Stimulated activated CD4-positive, alpha-beta T cell treated with anti-CD3 and anti-CD28 coated beads, Interleukin-15, amount 100 ng/mL, for 1 hour (primary cell): ENCODE measurements at places on chromosomes 3 and 15.

DNA sequence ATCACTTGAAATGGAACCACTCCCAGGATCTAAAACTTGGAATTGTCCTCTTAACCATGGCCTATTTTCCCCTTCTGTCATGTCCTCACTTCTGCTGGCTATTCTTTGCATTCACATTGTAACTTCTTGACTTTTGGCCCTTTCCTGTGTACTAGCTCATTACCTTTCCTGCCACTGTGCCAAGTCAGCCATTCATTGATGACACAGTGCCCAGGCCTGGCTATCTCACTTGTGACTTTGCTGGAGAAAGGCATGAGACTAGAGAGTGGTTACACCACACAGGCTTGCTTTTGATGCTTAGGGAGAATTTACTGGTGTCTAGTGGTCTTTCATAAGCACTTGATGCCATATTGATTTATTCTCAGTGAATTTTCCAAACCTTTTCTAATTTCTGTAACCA lies 101.1 kb downstream of the NR1D2 start:
- DNase-seq: no peak

- DNase-seq: no peak
Observed at GRCh38 chr3:49257187-49257586, 19.8 kb downstream of the C3orf62 start.

- DNase-seq: no peak
Observed at GRCh38 chr3:188431553-188431952, 277.6 kb downstream of the LPP start.

DNA sequence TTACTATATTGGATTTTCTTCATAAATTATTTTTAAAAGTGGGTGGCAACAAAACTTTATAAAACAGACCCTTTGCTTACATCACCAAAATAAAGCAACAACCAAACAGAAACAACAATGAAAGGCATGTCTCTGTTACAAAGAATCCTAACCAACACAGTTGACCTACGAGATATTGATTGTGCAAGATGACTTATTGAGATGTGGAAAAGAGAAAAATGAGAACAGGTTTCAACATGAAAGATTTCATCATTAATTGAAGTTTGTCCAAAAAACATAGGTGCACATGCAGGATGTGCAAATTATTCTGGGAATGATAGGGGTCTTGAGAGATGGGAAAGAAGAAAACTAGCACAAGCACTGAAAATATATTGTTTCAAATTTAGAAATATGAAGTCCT lies 9.0 kb downstream of the GMNC start:
- no peak for DNase-seq

GRCh38 chr15:38671675-38672254 lies 107.2 kb upstream of the RASGRP1 start:
- no peak for DNase-seq

GRCh38 chr3:104437891-104438290 lies 928.8 kb upstream of the ALCAM start:
- DNase-seq: no peak

DNA sequence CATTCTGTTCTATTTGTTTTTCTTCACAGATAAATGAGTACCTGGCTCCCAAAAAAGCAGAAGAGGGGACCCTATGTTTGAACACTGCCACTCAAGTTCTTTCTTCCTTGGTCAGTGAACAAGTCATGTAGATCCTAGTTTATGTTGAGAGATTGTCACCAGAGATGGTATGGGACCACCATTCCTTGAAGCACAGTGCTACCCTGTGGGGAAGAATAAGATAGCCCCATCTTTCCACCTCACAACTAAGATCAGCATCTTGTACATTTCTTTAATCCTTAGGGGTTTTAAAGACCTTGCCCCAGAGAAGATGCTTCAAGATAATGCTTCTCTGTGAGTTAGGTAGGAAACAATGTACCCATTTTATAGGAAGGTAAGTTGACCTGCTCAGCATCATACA lies 233.5 kb upstream of the WNT5A start:
- DNase-seq: no peak

GRCh38 chr3:160544844-160545503 lies 20.4 kb downstream of the KPNA4 start:
- no peak for DNase-seq

- no peak for DNase-seq
Observed at GRCh38 chr3:123459862-123460261, 11.0 kb upstream of the ADCY5 start.

DNA sequence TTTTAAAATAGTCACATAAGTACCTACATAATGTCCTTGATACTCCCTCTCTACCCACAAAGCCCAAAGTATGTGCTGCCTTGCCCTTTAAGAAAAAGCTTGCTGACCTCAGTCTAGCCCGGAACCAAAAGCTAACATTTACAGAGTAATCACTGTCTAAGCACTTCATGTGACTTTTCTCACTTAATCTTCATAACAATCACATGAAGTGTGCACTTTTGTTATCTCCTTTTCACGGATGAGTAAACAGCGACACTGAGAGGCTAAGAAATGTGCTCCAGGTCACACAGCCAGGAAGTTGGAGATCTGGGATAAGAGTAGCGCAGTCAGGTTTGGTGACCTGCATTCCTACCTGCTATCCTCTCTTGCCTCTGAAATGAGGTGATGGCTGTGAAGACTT lies 194.0 kb downstream of the ITPR1 start:
- DNase-seq: no peak

GRCh38 chr3:71063773-71064290 lies 519.7 kb downstream of the FOXP1 start:
- DNase-seq: peak; percentile 21

- no peak for DNase-seq
Observed at GRCh38 chr3:66037986-66038369, 740 bp downstream of the MAGI1 start.

DNA sequence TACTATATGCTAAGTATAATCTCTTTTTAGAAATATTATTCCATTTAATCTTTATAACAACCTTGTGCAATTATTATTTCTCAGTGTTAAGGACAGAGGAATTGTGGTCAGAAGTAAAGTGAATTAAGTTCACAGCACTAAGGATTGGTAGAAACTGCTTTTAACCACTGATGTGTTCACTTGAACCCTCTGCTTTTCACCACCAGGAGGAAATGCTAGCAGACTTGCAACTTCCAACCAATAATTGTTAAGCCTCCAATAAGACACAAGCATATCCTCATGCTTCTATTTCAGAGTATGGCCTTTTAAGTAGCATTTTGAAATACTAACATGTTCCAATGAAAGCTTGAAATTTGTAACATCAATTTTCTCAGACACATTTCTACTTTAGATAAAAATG lies 527.4 kb downstream of the SI start:
- DNase-seq: no peak

- no peak for DNase-seq
Observed at GRCh38 chr3:57080171-57080570, 19.7 kb downstream of the SPATA12 start.

- DNase-seq: no peak
Observed at GRCh38 chr3:100740207-100740606, 30.9 kb downstream of the TFG start.

- DNase-seq: no peak
Observed at GRCh38 chr15:50979041-50979440, 70.6 kb downstream of the AP4E1 start.

- no peak for DNase-seq
Observed at GRCh38 chr3:126100634-126101301, 16.8 kb upstream of the SLC41A3 start.

GRCh38 chr15:43169888-43170287 lies 15.3 kb upstream of the CCNDBP1 start:
- no peak for DNase-seq

DNA sequence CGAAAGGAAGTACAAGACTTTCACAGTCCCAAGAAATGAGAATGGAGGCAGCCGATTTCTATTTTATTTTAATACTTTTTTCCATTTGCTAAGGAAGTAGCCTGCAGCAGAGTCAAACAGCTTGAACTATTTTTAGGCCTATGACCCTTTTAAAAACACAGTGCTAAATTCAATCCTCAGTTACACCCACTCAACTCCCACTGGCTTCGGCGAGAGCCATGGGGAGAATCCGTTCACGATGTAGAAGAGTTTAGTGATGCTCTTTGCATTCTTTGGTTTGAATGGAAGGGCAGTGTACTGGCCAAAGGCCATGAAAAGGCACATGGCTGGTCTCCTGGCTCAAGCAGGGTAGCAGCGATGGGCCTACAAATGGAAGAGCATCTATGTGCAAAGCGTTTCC lies 343.5 kb downstream of the FOXP1 start:
- no peak for DNase-seq

- no peak for DNase-seq
Observed at GRCh38 chr15:95565690-95566089, 764.8 kb upstream of the NR2F2 start.

GRCh38 chr3:166405465-166405864 lies 568.2 kb upstream of the BCHE start:
- DNase-seq: no peak

GRCh38 chr3:25473246-25473645 lies 45.2 kb downstream of the RARB start:
- DNase-seq: no peak

GRCh38 chr15:22973286-22973685 lies 6.9 kb downstream of the CYFIP1 start:
- DNase-seq: no peak

GRCh38 chr15:69644876-69645275 lies 192.3 kb downstream of the RPLP1 start:
- no peak for DNase-seq

GRCh38 chr15:52251144-52251860 lies 44.3 kb downstream of the MYO5C start:
- DNase-seq: no peak

DNA sequence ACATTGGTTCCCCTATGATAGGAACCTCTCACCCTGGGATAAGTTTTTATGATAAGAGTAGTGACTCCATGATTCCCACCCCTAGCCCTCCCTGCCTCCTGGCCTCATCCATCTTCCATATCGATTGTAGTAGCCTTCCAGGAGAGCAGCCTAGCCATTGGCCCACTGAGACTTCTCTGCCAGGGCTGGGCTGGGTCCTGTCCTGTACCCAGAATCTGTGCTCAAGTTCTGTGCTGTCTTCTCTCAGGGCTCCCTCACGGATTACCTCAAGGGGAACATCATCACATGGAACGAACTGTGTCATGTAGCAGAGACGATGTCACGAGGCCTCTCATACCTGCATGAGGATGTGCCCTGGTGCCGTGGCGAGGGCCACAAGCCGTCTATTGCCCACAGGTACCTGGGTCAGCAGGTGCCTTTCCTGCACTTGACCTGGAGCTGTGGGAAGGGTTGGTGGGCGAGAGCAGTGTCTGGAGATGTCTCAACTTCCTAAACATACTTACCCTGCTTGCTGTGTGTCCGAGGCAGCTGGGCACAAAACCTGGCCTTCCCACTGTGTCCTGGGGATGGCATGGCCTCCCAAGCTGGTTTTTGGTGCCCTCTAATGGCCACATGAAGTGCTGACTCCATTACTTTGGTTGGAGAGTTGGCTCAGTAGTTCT lies 16.6 kb upstream of the EXOG start:
- DNase-seq: no peak

DNA sequence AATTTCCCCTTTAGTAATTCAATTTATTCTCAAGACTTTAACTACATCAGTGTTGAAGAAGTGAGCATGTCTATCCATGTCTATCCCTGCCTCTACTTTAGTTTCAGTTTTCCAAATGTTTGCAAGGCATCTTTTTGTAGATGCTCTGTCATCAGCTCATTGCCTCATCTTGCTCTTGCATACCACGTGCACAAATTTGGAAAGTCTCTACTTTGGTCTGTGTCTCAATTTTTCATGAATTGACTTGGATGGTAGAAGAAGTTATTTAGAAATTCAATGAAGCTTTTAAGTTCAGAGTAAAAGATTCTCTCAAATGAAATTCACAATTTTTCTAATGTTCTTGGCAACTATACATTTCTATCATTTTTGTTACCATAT lies 55.3 kb downstream of the CLDN1 start:
- no peak for DNase-seq

GRCh38 chr3:43316783-43317460 lies 30.6 kb downstream of the SNRK start:
- no peak for DNase-seq

- DNase-seq: no peak
Observed at GRCh38 chr3:85304360-85304964, 345.7 kb downstream of the CADM2 start.

GRCh38 chr3:14431452-14431916 lies 29.1 kb downstream of the SLC6A6 start:
- no peak for DNase-seq

DNA sequence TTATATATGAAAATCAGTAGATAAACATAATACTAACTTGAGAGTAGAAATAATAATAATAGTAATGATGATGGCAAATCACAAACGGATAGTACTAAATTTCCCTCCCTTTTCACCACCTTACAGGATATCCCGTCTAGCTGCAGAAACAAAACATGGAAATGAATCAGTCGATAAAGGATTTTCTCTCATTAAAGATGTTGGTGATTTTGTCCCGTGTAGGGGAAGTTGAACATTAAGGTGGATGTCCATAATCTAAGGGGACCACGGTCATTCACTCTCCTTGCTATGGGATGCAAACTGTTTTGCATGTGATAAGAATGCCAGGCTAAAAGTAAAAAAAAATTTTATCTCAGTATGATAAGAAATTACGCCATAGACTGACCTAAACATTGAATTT lies 1027.7 kb upstream of the NR2F2 start:
- DNase-seq: no peak

- no peak for DNase-seq
Observed at GRCh38 chr15:63103416-63103815, 18.2 kb upstream of the LACTB start.

DNA sequence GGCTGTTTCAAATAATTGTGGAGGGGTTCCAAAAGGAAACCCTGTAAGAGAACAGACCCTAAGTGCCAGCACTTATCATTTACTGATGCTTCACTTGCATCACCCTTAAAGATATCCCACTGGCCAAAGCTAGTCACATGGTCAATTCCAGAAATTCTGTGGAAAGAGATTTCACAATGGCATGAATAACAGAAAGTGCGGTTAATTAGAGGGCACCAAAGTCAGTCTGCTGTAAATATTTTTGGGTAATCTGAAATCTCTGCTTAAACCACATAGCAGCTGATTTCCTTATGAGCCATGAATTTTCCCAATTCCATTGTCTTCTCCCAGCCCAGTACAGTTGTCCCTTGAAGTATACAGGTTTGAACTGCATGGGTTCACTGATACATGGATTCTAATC lies 346.1 kb downstream of the SI start:
- no peak for DNase-seq
